ENCODE measurements at places on chromosomes 2 and 18.

- H3K27me3 ChIP-seq = peaks cover 6% of the 10 kb centered on the region
- H3K4me3 ChIP-seq = no peak overlapping the region
- no peaks in the 10 kb centered on the region for H3K4me1 ChIP-seq
- H3K36me3 ChIP-seq = no peaks in the 10 kb centered on the region
- DNase-seq = no peak
These were observed 1.2 kb upstream of the RAD51AP2 start for GRCh38 chr2:17519486-17519885.

- no peaks in the 10 kb centered on the region for H3K36me3 ChIP-seq
- H3K27me3 ChIP-seq = peaks cover 10% of the 10 kb centered on the region
- H3K4me1 ChIP-seq = no peaks in the 10 kb centered on the region
- DNase-seq = no peak
- no peak overlapping the region for H3K27ac ChIP-seq
These were observed 9.3 kb upstream of the FHL2 start for GRCh38 chr2:105407946-105408743.

GRCh38 chr2:21424375-21424774, 300.6 kb downstream of the TDRD15 start:
- no peak overlapping the region for H3K27ac ChIP-seq
- no peaks in the 10 kb centered on the region for H3K27me3 ChIP-seq
- DNase-seq = no peak
- H3K4me3 ChIP-seq = no peak overlapping the region

DNA sequence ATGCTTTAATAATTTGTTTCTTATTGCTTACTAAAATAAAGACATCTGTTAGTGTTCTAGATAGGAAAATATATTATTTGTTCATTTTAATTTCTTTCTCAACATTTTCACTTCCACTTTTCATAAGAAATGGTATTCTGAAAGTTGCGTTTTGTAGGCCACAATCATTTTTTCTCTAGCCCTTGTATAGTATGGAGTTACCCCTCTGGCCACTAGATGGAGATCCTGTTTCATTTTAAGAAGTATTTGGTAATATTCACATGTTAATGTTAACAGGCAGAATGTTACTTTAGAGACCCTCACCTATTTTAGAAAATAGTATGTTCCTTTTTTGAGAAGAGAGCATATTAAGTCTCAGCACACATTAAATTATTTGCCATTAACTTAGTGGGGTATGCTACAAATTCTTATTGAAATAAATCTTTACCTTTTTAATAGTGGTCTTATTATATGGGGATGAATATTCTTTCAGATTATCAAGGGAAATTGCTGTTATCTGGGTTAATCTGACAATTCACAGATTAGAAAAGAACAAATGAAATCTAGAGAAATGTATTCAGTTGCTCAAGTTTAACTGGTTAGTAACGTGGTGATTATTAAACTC, 73.9 kb upstream of the TTC27 start:
- no peaks in the 10 kb centered on the region for H3K4me1 ChIP-seq
- H3K27me3 ChIP-seq = no peaks in the 10 kb centered on the region
- peaks cover 16% of the 10 kb centered on the region for H3K36me3 ChIP-seq
- no peak overlapping the region for H3K27ac ChIP-seq
- peak; percentile 4 for DNase-seq
- no peak overlapping the region for H3K4me3 ChIP-seq

GRCh38 chr2:207110715-207111114, 55.0 kb downstream of the KLF7 start:
- H3K36me3 ChIP-seq = no peaks in the 10 kb centered on the region
- no peak overlapping the region for H3K4me3 ChIP-seq
- no peak overlapping the region for H3K27ac ChIP-seq

GRCh38 chr2:136205615-136206014, 87.7 kb upstream of the CXCR4 start:
- no peak for DNase-seq
- no peak overlapping the region for H3K4me3 ChIP-seq
- no peaks in the 10 kb centered on the region for H3K4me1 ChIP-seq
- no peaks in the 10 kb centered on the region for H3K27me3 ChIP-seq

DNA sequence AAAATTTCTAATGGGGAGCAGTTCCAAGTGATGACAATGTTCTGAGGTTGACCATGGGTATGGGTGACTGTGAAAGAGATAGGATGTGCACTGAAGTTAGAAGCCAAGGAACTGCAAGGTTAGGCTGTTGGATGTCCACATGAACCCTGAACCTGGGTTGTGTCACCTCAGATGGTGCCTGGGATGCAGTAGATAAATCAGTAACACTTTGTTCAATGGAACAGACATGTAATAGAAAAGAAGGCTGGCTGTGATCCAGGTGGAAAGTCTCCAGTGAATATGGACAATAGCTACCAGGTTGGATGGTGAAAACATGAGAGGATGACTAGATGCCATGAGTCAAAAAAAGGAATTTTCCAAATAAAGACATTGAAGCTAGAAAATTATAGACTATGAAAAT, 131.4 kb downstream of the TRABD2A start:
- H3K27me3 ChIP-seq = no peaks in the 10 kb centered on the region
- no peak for DNase-seq
- H3K4me1 ChIP-seq = no peaks in the 10 kb centered on the region
- H3K36me3 ChIP-seq = no peaks in the 10 kb centered on the region
- no peak overlapping the region for H3K4me3 ChIP-seq

- peaks cover 19% of the 10 kb centered on the region for H3K4me1 ChIP-seq
- peak overlapping the region; percentile 78 for H3K4me3 ChIP-seq
- peaks cover 16% of the 10 kb centered on the region for H3K36me3 ChIP-seq
- H3K27me3 ChIP-seq = no peaks in the 10 kb centered on the region
- DNase-seq = peak; percentile 20
These were observed 570 bp downstream of the SCRN3 start for GRCh38 chr2:174395969-174396630.

DNA sequence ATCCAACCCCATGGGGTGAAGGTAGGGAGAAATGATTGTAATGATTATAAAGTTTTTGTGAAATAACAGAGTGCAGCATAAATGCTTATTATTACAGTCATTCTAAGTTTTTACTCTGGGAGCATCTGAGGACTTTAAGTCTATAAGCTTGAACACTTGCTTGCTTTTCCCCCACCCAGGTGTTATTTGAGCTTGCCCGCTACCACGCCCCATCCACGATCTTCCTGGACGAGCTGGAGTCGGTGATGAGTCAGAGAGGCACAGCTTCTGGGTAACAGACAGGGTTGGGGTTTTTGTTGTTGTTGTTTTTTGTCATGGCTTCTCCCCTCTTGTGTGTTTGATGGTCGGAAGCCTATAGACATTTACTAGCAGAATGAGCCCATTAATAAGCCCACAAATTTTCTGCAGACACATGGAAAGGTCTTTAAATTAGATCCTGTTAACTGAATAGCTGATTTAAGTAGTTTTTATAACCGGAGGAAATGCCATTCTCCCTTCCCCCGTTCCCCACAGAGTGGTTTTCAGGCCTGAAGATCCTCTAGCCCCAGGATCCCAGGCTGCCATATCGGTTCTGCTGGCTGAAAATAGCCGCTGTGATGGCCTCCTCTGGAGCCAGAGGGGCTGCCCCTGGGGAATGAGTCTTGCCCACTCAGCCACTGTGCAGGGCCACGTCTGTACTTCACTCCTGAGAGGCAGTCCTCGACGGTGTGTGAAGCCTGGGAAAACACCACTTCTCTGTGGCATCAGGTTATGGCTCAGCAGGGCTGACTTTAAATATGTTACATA, 39.9 kb upstream of the ELOA2 start:
- no peaks in the 10 kb centered on the region for H3K36me3 ChIP-seq
- no peaks in the 10 kb centered on the region for H3K4me1 ChIP-seq
- H3K27ac ChIP-seq = no peak overlapping the region

DNA sequence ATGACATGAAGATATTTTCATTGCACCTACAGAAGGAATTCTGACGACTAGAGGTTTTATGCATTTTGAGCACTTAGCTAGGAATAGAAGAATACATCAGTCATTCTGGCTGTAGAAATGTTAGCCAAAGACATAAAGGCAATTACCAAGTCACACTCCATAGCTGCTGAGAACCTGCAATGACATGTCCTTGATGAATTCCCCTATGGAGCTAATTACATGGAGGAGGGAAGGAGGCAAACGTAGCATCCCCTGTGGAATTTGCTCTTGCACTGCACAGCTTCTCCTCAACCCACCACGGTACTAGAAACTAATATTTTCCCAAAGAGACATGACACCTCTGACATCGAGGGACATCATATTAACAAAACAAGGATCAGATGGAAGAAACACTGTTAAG, 174.0 kb upstream of the SESTD1 start:
- no peak for DNase-seq
- no peak overlapping the region for H3K27ac ChIP-seq
- no peaks in the 10 kb centered on the region for H3K4me1 ChIP-seq
- H3K4me3 ChIP-seq = no peak overlapping the region
- no peaks in the 10 kb centered on the region for H3K36me3 ChIP-seq

DNA sequence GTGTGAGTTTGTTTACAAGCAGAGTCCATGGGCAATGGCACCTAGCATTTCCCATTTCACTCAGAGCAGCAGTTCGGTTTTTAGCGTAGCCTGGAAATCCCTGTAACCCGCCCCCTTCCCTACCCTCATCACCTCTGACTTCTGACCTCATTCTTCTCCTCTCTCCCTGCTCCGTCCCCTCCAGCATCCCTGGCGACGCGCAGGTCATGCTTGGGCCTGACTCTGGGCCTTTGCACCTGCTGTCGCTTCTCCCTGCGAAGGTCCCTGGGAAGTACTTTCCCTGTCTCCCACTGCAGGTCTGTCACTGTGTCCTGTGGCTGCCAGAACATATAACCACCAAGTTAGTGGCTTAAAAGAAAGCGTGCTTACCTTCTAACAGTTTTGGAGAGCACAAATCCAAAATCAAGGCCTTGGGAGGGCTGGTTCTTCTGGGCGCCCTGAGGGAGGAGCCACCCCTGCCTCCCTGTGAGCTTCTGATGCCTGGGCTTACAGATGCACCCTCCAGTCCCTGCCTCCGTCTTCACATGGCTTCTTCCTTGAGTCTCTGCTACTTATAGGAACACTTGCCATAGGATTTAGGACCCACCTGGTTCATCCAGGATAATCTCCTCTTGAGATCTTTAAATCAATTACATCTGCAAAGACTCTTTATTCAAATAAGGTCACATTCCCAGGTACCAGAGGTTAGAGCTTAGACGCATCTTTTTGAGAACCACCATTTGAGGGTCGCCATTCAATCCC, 8.1 kb upstream of the RAB17 start:
- no peak overlapping the region for H3K4me3 ChIP-seq
- DNase-seq = no peak
- no peaks in the 10 kb centered on the region for H3K27me3 ChIP-seq
- no peaks in the 10 kb centered on the region for H3K36me3 ChIP-seq

GRCh38 chr2:215319500-215319899, 7.6 kb downstream of the ATIC start:
- DNase-seq = no peak
- H3K4me1 ChIP-seq = no peaks in the 10 kb centered on the region
- H3K27ac ChIP-seq = no peak overlapping the region
- no peak overlapping the region for H3K4me3 ChIP-seq

DNA sequence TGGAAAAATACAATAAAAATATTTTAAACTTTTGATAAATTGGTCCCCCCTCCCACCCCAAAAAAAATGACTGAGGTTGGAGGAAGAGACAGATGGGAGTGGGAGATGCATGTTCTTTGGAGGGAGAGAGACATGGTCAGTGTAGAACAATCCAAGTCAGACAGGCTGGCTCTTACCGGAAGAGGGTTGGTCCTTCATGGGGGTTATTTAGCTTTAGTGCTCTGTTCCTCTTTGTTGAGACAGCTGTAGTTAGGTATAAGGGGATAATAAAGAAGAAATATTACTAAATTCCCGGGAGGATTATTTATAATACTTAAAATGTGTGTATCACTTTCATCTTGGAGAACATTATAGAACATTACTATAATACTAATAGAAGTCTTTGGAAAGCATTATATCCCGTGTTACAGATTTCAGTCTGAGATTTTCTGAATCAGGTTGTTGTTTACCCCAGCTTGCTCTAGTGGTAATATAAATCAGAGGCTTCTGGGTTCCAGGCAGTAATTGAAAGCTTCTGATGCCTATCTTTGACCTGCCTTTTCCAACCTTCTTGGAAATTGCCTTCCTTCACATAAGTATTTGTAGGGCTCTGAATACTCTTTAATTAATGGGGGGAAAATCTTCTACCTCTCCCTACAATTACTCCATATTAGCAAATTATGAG, 87.7 kb downstream of the SPTBN1 start:
- no peaks in the 10 kb centered on the region for H3K27me3 ChIP-seq
- H3K36me3 ChIP-seq = no peaks in the 10 kb centered on the region
- H3K27ac ChIP-seq = no peak overlapping the region
- DNase-seq = no peak
- H3K4me1 ChIP-seq = no peaks in the 10 kb centered on the region

- no peaks in the 10 kb centered on the region for H3K4me1 ChIP-seq
- DNase-seq = no peak
- no peak overlapping the region for H3K4me3 ChIP-seq
- H3K27me3 ChIP-seq = no peaks in the 10 kb centered on the region
- no peak overlapping the region for H3K27ac ChIP-seq
These were observed 92.2 kb downstream of the STPG4 start for GRCh38 chr2:47062681-47063537.

- H3K4me1 ChIP-seq = peaks cover 10% of the 10 kb centered on the region
- H3K27me3 ChIP-seq = no peaks in the 10 kb centered on the region
- DNase-seq = no peak
These were observed 42.0 kb upstream of the NFE2L2 start for GRCh38 chr2:177306550-177306949.

DNA sequence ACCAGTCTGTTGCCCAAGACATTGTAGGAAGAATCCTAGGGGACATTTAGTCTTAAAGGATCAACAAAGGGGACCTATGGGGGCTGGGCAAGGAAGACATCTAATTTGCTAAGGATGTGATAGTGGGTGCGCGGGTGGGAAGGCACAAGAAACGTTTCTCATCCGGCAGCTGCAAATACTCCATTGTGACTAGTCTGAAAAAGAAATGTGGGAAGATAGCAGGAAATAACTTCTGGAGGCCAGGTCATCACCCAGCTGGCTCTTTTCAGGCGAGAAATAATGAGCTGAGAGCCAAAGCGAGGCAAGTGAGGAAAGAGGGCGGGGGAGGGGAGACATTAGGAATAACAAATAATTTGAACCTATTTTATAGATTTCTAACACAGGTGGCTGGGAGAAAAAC, 70.3 kb upstream of the NCK2 start:
- H3K27ac ChIP-seq = no peak overlapping the region
- no peaks in the 10 kb centered on the region for H3K36me3 ChIP-seq
- H3K27me3 ChIP-seq = peaks cover 6% of the 10 kb centered on the region
- H3K4me3 ChIP-seq = no peak overlapping the region
- no peak for DNase-seq

DNA sequence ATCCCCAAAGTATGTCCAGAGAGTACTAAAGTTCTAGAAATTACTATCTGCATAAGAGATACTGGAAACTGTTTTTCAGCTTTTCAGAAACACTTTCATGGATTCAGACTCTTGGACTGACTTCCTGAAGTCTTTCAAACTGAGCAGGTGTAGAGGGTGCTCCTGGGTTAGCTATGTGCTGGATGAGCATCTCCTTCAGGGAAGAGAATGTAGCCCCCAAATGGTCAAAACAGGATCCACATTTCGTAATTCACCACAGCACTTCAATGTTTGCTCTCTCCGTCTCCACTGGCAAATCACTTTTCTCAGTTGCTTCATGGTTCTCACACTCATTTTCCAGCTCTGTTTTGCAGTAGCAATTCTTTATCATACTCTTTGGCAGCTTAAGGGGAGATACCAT, 23.2 kb upstream of the SATB2 start:
- no peak overlapping the region for H3K27ac ChIP-seq
- H3K4me3 ChIP-seq = no peak overlapping the region
- no peaks in the 10 kb centered on the region for H3K36me3 ChIP-seq
- no peaks in the 10 kb centered on the region for H3K4me1 ChIP-seq
- no peaks in the 10 kb centered on the region for H3K27me3 ChIP-seq
